Esophagus (tissue), 2 donors: ENCODE measurements at places on chromosomes 11 and 22. TPM values are rescaled to one million over a fixed set of nuclear protein-coding genes. Genes with fewer than 3 reads are reported as not detected.

The LRP5 gene
- polyA plus RNA-seq, result 16.0 TPM

The C11orf97 gene
- not detected for polyA plus RNA-seq

The TNNT3 gene
- 7.1 TPM for polyA plus RNA-seq

The B3GAT1 gene
- 0.10 TPM for polyA plus RNA-seq

The CCDC116 gene
- polyA plus RNA-seq, result 0.25 TPM

The APOA5 gene
- polyA plus RNA-seq, result not detected

The SSH3 gene
- polyA plus RNA-seq, result 55.6 TPM

The OR8B2 gene
- polyA plus RNA-seq, result not detected

The TRIM49 gene
- polyA plus RNA-seq, result not detected

The RAG2 gene
- not detected for polyA plus RNA-seq
